Brain pericyte (primary cell): ENCODE measurements at places on chromosomes 16 and 17.
A peak's percentile ranks its signal among the peaks of the same experiment; 100 is the strongest.

DNA sequence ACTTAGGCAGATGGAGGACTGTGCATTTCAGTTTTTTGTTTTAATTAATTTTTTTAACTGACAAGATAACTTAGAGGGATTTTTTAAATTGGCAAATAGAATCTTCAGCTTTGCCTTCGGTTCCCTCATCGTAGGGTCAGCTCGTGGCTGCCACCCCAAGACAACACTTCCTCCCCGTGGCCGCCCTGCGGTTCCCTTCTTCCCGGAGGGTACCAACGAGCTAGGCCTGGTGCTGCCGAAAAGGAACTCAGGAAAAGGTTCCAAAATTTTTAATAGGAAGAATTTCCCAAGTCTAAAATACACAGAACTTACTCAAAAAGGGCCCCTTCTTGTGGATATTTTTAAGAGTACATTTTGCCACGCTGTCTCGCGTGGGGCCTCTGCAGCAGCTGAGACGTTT is 210.4 kb upstream of the CHMP6 start:
- DNase-seq, result no peak

DNA sequence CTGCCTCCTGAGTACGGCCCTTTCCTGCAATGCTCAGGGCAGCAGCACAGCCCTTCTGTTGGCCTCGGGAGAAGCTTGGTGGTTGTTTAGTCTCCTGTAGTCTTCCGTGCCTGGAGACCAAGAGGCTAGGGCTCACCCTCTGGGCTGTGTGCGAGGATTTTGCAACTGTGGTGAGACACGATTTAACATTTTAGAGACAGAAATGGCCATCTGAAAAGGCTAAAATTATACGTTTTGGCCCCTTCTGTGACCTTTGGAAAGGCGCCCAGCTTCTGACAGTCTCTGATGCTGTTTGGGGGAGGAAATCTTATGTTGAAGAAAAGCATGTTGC is 33.1 kb downstream of the FOXL1 start:
- peak; percentile 85 for DNase-seq

DNA sequence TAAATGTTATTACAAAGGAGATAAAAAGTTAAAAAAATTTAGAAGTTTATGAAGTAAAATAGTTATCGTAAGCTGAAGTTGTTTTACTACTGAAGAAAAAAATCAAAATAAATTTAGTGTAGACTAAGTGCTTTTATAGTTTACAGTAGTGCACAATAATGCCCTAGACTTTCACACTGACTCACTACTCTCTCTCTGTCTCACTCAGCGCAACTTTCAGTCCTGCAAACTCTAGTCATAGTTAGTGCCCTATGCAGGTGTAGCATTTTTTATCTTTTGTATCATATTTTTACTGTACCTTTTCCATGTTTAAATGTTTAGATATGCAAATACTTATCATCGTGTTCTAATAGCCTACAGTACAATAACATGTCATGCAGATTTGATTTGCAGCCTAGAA is 17.7 kb upstream of the TOM1L1 start:
- DNase-seq, result no peak

- DNase-seq, result peak; percentile 72
These were observed 39.5 kb upstream of the CIBAR2 start for GRCh38 chr16:85151603-85152413.

- DNase-seq, result no peak
These were observed 7.5 kb downstream of the NME3 start for GRCh38 chr16:1763521-1764511.

GRCh38 chr17:7989781-7990655 is 12.4 kb upstream of the GUCY2D start:
- peak; percentile 8 for DNase-seq

DNA sequence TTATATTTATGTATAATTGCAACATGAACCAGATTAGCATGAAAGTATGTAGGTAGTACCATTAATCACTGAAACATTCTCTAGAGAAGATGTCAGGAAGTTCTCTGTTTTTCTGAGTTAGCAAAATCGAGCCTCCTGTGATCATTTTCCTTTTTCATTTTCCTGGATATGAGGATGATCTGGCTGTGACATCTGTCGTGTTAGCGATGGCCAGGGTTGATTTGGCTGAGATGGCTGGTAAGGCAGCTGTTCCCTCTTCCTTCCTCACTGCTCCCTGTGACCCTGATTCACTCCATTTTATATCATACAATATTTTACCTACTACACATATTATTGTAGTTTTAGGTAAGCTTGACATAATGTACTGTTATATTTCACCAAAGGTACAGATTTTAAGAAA is 10.3 kb downstream of the CNTNAP4 start:
- no peak for DNase-seq

DNA sequence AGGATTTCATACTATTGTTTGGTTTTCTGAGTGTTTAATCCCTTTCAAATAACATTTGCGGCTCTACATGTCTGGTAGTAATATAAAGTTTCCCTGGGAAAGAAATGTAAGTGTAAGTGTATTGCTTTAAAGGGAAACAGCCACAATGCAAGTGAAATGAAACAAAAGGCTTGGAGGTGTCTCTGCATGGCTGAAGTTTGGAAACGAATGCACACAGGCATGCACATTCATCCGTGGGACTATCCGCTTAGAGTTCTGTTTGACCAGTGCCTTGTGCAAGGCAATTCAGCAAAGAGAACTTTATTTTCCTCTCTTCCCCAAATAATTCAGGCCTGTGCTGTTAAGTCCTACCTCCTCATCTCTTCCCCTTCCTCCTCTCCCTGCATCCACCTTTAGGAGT is 56.1 kb upstream of the MRTFB start:
- no peak for DNase-seq

GRCh38 chr16:17926461-17926860 is 410.1 kb downstream of the NPIPA8 start:
- DNase-seq, result no peak

DNA sequence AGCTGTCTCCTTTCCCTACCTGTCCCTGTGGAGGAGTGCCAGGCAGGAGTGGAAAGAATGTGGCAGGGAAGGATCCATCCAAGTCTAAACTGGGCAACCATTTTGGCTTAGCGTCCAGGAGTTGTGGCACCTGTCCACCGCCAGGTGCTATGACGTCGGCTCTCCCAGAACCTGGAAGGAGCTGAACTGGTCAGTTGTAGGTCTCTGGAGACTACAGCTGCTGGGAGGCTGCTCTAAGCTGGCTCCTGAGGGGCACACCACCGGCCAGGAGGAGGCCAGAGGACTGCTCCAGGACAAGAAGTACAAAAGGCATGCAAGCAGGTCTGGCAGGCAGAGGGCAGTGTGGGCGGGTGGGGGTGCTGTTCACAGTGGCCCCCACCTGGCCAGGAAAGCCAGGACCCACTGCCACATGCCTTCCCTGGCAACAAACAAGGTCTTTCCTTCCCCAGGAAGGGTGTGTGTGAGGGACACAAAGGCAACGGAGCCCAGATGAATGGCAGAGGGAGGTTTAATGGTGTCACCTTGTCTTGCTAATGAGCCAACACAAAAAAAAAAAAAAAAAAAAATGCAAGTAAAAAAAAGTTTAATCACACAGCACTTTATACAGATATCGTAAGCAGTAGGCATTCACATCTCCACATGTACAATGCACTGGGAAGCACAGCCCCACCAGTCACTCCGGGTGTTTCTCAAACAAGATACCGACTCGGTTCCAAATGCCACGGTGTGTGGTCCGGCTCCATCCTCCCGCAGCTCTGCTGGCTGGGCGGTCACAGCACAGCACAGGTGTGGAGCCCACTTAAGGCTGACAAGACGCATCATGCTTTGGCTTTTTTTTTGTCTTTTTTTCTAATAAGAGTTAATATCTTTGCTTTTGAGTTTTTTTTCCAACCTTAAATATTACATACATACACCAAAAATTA is 4.8 kb downstream of the SPHK1 start:
- no peak for DNase-seq

- no peak for DNase-seq
These were observed 601 bp upstream of the NGFR start for GRCh38 chr17:49494399-49494985.

GRCh38 chr17:77577491-77577890 is 381.0 kb upstream of the TNRC6C start:
- no peak for DNase-seq

DNA sequence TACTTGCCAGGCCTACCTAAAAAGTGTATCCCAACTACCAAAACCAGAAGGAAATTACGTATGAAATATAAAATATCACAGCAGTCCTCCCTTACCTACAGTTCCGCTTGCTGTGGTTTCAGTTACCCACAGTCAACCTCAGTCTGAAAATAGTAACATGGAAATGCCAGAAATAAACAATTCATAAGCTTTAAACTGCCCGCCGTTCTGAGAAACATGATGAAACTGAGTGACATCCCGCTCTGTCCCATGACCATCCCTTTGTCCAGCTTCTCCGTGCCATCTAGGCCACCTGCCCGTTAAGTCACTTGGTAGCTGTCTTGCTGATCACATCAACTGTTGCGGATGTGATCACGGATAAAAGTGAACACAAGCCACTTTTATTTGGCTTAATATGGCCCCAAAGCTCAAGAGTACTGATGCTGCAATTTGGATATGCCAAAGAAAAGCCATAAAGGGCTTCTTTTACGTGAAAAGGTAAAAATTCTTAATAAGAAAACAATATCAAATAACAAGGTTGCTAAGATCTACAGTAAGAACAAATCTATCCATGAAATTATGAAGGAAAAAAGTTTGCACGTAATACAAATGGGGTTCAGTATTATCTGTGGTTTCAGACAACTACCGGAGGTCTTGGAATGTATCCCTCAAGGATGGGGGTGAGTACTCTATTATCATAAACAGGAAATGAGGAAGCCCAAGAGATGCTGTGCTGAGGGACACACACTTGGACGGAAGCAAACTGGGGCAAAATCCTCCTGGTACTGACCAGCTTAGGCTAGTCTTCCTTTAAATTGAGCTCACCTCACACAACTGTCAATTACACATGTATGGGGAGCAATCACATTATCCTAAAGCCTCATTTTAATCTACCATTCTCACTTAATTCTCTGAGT is 8.2 kb downstream of the USP22 start:
- DNase-seq, result no peak

- DNase-seq, result no peak
These were observed 492.2 kb downstream of the KCNJ2 start for GRCh38 chr17:70661342-70662222.

DNA sequence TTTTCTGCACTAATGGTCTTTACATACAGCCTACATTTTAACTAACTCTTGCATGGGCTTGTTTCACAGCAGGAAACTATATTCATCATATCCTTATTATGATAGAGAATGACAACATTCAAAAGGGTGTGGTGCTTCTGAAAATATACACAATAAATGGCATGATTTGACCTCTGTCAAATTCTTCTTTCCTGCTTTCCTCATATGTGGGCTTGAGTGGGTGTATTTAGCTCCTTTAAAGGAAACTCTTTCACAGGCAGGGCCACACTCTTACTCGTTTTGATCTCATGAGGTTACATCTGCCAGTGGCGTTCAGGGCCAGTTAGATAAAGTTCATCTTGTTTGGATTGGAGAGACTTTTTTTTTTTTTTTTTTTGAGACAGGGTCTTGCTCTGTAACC is 6.1 kb downstream of the SLC35G3 start:
- no peak for DNase-seq

- no peak for DNase-seq
These were observed 790 bp downstream of the NCBP3 start for GRCh38 chr17:3845291-3845620.

DNA sequence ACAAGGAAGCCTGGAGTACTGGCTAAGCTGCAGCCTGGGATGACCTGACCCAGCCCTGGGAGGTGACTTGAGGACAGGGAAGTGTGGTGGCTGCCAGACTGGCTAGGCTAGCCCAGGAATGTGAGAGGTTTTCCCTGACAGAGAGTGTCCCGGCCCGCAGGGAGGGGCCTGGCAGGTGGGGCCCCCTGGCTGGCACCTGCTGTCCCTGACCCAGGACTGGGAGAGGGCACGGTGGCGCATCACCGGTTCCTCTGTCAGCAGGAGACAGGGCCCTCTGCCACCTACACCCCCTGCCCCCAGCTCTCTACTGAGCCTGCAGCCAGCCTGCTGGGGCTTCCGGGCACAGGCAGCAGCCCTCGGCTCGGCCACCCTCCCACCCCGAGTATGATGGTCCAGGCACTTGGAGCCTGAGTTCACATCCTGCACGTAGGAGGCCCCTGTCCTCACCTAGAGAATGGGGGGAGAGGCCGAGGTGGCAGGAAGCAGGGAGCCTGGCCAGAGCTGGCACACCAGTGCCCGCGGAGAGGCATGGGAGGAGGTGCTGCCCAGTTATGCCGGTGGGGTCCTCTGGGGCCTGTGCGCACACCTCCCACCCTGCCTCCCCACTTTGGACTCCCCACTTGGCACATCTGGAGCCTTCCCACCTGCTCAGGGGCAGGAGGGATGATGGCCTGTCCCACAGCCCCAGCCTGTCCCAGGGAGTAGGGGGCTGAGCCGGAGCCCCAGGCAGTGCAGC is 528 bp downstream of the PRSS27 start:
- no peak for DNase-seq

DNA sequence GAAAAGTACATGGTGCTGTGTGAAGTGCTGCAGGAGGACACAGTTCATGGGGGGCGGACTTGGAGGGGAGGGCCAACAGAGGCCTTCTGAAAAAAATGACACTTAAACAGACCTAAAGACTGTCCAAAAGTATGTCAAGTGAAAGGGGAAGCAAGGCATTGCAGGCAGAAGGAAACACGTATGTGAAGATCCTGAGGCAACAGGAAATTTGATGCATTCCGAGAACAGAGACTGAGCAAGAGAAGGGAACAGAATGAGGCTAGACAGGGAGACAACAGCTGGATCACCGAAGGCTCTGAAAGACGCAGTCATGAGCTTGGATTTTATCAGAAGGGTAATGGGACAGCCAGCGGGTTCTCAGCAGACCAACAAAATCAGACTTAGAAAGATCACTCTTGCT is 1.1 kb downstream of the IFT20 start:
- no peak for DNase-seq

DNA sequence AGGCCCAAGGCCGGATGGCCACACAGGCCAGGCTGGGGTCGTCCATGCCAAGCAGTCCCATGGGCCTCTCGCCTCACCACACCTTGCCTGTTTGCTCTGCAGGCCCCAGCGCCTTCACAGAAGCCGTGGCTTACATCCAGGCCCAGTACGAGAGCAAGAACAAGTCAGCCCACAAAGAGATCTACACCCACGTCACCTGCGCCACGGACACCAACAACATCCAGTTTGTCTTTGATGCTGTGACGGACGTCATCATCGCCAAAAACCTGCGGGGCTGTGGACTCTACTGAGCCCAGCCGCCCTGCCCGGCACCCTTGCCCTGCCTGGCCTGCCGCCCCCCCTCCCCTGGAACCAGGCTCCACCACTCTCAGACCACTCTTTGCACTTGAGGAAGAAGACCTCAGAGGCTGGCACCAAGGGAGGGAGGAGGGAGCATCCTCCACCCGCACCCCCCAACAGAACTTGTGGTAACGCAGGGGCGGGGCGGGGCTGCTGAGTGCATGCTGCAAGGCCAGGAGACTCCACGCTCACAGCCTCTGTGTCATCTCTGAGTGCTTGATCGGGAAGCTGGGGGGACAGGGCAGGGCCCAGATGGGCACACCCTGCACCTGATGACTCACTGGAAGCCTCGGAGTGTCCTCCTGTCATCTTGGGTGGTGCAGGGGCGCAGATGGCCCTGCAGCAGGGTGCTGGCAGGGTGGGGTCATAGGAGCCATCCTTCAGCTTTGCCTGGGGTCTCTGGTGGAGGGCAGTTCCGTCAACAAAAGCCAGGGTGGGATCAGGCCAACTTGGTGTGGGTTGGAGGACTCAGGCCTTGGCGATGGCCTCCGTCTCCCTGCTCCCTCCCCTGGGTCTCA is 81.5 kb downstream of the AMFR start:
- DNase-seq, result no peak
